HL-60 (cell line): ENCODE measurements at places on chromosomes 16 and 17.
A peak's percentile ranks its signal among the peaks of the same experiment; 100 is the strongest.

DNA sequence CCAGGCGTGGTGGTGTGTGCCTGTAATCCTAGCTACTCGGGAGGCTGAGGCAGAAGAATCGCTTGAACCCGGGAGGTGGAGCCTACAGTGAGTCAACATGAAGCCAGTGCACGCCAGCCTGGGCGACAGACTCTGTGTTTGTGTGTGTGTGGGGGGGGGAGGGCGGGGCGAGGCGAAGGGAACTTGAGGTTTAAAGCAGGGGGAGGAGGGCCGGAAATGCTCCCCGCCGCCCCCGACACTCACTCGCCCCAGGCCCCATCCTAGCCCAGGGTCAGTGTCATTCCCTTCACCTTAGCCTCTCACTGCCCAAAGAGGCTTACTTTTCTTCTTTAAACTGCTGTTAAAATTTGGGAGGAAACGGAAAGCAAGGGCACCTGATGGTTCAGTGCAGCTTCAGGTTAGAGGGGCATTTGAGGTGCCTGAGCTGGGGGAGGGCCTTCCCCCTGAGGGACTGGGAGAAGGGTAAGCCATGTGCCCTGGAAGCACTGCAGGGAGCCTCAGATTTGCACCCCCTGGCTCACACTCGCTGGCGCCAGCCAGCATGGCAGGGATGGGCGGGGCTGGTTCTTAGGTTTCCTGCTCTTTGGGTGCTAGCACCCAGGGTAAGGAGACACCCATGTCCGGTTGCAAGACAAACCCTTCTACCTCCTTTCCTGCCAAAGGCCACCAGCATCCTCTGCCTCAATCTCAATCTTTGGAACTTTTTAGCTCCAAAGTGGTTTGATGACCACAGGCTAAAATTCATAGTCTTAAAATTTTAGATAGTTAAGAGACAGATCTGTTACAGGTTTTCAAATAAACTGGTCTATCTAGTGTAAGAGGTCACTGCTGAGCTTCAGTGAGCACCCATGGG lies 2.2 kb upstream of the LIMD2 start:
- peak; percentile 87 for DNase-seq

DNA sequence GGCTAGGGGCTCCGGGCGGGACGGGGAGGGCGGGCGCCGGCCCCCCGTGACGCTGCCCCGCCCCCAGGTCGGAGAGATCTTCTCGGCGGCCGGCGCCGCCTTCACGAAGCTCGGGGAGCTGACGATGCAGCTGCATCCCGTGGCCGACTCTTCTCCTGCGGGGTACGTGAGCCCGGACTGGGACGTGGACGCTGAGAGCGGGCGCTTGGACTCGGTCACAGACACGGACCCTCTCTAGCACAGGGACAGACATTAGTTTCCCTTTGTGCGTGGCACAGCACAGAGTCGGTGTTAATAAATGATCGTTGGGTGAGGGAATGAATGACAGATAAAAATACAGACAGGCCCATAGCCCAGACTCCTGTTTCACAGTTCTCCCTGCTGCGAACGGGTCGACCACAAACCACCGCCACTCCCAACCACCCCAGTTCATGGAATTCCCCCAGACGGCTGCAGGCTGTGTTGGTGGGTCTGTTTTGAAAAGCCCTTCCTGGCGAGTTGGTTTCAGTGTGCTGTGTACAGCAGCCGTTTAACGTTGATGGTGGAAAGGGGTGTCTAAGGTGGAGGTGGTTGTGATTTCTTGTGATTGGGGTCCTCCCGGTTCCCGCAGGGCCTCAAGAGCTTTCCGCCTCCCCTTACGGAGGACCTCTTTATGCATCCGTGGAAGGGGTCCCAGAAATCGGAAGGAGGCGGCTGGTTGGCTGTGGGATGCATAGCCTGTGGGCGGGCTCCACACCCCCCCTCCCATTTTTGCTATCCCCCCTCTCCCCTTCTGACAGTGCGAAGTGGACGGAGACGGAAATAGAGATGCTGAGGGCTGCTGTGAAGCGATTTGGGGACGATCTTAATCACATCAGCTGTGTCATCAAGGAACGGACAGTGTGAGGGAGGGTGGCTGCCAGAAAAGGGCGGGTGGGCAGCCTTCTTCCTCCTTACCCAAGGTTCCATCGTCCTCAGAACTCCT lies 2.9 kb downstream of the RNASEK start:
- no peak for DNase-seq

- no peak for DNase-seq
Observed at GRCh38 chr17:58187675-58188074, 4.9 kb upstream of the EPX start.

- no peak for DNase-seq
Observed at GRCh38 chr16:31071861-31072260, 2.2 kb downstream of the ZNF668 start.
